Camera-type eye (tissue), 1 donor: ENCODE measurements at places on chromosomes 3 and 15. TPM values are rescaled to one million over a fixed set of nuclear protein-coding genes. Genes with fewer than 3 reads are reported as not detected.

The TNFSF10 gene
- total RNA-seq = 21.5 TPM

The ADGRG7 gene
- 0.22 TPM for total RNA-seq

The RASGRF1 gene
- total RNA-seq = 3.5 TPM

The PAQR9 gene
- total RNA-seq = 3.6 TPM

The RASL12 gene
- 18.6 TPM for total RNA-seq

The LRRC2 gene
- total RNA-seq = 3.6 TPM

The C2CD4A gene
- not detected for total RNA-seq

The LRRIQ4 gene
- total RNA-seq = 0.33 TPM

The GABRB3 gene
- 44.0 TPM for total RNA-seq

The ZNF662 gene
- 33.0 TPM for total RNA-seq

The EPB42 gene
- 5.3 TPM for total RNA-seq

The TPRG1 gene
- 0.49 TPM for total RNA-seq

The PROK2 gene
- total RNA-seq = 1.1 TPM

The GOLGA6B gene
- total RNA-seq = not detected

The UQCC5 gene
- total RNA-seq = 2.5 TPM

The NOX5 gene
- 0.55 TPM for total RNA-seq

The DHX30 gene
- total RNA-seq = 103 TPM

The DLL4 gene
- total RNA-seq = 49.5 TPM

The PLSCR5 gene
- not detected for total RNA-seq

The AADACL2 gene
- 1.3 TPM for total RNA-seq

The TNIK gene
- total RNA-seq = 42.9 TPM

The CDCP1 gene
- total RNA-seq = 2.2 TPM

The MYRIP gene
- total RNA-seq = 8.6 TPM

The SHC4 gene
- total RNA-seq = 4.3 TPM

The DOCK3 gene
- total RNA-seq = 13.9 TPM

The APOD gene
- total RNA-seq = 23.9 TPM

The GRK7 gene
- 1.3 TPM for total RNA-seq

The GPR62 gene
- total RNA-seq = 0.27 TPM

The CHRFAM7A gene
- 9.5 TPM for total RNA-seq

The ZNF860 gene
- total RNA-seq = 4.7 TPM

The RARRES1 gene
- 11.8 TPM for total RNA-seq

The PLA2G4F gene
- total RNA-seq = 0.99 TPM

The CYP1A1 gene
- 0.55 TPM for total RNA-seq

The CHRD gene
- total RNA-seq = 26.8 TPM

The GOLGA6L4 gene
- total RNA-seq = 3.5 TPM

The PLSCR2 gene
- total RNA-seq = not detected

The KIF15 gene
- total RNA-seq = 10.6 TPM

The RARB gene
- total RNA-seq = 86.3 TPM

The HRG gene
- total RNA-seq = not detected

The PLAAT1 gene
- 4.5 TPM for total RNA-seq

The RETNLB gene
- total RNA-seq = not detected

The RBMS3 gene
- 59.9 TPM for total RNA-seq

The C3orf85 gene
- total RNA-seq = not detected

The CRYBG3 gene
- total RNA-seq = 119 TPM

The GHSR gene
- not detected for total RNA-seq

The CAMK2N2 gene
- 1.1 TPM for total RNA-seq

The FGF12 gene
- 13.0 TPM for total RNA-seq

The NUSAP1 gene
- total RNA-seq = 50.4 TPM

The MME gene
- 19.2 TPM for total RNA-seq

The ATOSA gene
- 117 TPM for total RNA-seq

The ELL3 gene
- 5.0 TPM for total RNA-seq

The COLQ gene
- total RNA-seq = 5.0 TPM

The CD86 gene
- total RNA-seq = 4.0 TPM

The GPR171 gene
- 0.38 TPM for total RNA-seq

The AMIGO3 gene
- not detected for total RNA-seq

The CTXN2 gene
- not detected for total RNA-seq

The TICRR gene
- 2.4 TPM for total RNA-seq

The TRPM1 gene
- 52.6 TPM for total RNA-seq

The MUC13 gene
- total RNA-seq = not detected
